Activated naive CD4-positive, alpha-beta T cell (primary cell): ENCODE measurements at places on chromosomes 3 and 15.

DNA sequence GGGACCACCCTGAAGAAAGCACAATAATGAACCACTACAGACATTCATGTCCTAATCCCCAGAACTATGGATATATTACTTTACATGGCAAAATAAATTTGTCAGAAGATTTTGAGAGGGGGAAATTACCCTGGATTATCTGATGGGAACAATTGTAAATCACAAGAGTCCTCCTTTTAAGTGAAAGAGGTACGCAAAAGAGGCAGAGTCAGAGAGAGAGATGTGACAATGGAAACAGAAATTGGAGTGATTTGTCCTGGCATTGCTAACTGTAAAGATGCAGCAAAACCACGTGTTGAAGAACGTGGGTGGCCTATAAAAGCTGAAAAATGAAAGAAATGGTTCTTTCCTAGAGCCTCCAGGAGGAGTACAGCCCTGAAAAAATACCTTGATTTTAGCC, 1121.4 kb upstream of the ALCAM start:
- DNase-seq: no peak

- DNase-seq: no peak
Observed at GRCh38 chr3:48573973-48574585, 10.5 kb upstream of the UCN2 start.

- DNase-seq: no peak
Observed at GRCh38 chr15:64837502-64837901, 4.2 kb upstream of the PLEKHO2 start.

GRCh38 chr3:15337963-15338362, 5.6 kb upstream of the SH3BP5 start:
- DNase-seq: no peak

DNA sequence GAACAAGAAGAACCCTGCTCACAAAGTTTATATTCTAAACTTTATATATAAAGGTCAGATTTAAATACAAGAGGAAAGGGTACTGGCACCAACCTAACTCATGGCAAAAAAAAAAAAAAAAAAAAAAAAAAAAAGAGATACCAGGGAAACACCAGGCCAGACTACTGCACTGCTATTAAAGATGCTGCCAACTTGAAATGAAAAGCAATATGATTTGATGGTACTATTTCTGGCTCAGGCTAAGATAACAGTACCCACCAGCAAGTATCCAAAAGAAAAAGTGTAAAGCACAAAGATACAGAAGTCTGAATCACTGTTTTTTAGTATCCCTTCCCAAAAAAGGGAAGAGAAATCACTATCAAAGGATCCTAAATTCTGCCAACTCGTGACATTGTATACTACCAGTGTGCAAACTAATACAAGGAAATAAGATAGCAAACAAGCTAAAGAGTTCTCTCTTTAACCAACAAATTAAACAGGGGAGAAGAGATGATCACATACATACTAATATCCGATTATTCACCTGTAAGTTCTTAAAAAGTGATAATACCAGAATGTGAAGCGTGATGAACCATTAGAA, 28.4 kb downstream of the PEAK1 start:
- DNase-seq: no peak

GRCh38 chr3:119664850-119665379, 4.5 kb upstream of the POPDC2 start:
- no peak for DNase-seq

- no peak for DNase-seq
Observed at GRCh38 chr3:188890572-188891270, 281.1 kb upstream of the TPRG1 start.

GRCh38 chr15:70478251-70478990, 284.9 kb downstream of the UACA start:
- DNase-seq: no peak
